ENCODE measurements at places on chromosomes 3 and 15.

- DNase-seq: no peak
These were observed 630 bp downstream of the KIF15 start for GRCh38 chr3:44762170-44762677.

GRCh38 chr3:73018298-73018697, 21.7 kb downstream of the PPP4R2 start:
- DNase-seq: no peak

DNA sequence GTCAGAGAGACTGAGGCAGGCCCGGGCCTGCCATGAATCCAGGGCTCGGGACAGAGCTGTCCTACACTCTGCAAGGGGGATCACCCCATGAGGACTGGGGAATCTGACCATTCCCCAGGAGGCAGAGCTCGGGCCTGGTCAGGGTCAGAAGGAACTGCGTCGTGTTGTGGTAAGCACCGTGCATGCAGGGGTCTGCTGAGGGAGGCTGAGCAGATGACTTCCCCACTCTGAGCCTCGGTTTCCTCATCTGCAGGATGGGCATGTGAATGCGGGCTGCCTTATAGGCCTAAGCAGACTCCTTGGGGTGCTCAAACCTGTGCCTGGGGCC, 61.6 kb upstream of the IQSEC1 start:
- DNase-seq: no peak

DNA sequence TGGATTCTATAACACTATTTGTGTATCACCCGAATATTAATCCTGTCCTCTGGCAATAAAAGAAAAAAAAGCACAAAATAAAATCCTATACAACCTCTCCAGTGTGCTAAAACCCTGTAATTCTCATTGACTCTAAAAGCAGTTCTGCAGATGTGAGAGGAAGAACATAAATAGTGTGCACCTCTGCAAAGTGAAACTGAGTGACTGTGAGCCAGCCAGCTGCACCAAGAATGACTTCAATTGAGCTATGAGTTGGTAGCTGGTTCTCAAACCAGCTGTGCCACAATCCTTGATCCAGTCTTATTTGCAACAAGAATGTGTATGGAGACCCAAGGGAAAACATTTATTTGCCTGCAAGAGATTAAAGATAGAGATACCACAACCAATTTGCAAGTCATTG, 31.2 kb upstream of the COL8A1 start:
- no peak for DNase-seq

GRCh38 chr3:62406945-62407344, 33.6 kb upstream of the FEZF2 start:
- DNase-seq: no peak

GRCh38 chr3:141854599-141854998, 21.8 kb upstream of the ATP1B3 start:
- no peak for DNase-seq

GRCh38 chr15:65054333-65055200, 9.4 kb downstream of the SLC51B start:
- peak; percentile 27 for DNase-seq

- DNase-seq: no peak
These were observed 482.3 kb upstream of the NECTIN3 start for GRCh38 chr3:110589341-110589740.

DNA sequence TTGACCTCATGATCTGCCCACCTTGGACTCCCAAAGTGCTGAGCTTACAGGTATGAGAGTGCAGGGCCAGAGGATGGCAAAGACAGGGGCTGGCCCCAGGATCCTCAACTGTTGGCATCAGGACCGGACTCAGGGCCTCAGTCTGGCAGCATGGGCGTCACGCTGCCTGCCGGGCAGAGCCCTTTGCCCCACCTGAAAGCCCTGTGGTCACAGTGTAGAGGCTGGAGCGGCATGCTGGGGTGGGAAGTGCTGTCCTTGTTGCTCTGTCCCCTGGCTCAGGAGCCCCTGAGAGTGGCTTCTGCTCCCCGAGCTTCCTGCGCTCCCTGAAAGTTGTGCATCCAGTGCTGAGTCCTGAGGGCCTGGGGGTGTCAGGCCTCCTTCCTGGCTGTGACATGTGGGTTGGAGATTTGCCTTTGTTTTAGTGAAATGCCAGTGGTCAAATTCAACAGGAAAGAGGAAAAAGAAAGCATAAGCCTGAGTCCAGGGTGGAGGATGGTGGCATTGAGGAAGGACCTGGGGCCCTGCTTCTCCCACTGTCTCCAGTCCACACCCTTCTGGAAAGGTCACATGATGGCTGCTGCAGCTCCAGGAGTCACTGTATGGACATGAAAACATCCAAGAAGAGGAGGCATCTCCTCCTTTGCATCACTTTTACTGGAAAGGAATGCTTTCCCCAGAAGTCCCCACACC, 147.2 kb downstream of the OR4M2 start:
- no peak for DNase-seq

- DNase-seq: no peak
These were observed 1.0 kb downstream of the CPNE9 start for GRCh38 chr3:9704347-9705322.

DNA sequence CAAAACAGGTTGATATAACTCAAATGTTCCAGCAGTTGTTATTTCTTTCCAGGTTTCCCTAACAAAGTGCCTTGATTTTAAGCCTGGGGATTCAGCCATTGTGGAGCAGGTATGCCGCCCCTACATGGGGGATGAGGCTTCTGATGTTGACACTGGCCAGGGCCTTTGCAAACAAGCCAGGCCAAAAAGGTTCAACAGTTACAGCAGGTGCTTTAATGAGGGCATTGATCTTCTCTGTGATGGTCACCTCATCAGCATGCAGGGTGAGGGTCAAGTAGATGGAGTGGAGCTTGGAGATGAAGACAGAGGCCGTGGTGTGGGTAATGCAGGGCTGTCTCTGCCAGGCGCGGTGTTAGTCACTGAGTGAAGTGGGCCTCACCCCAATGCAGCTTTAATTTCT, 22.6 kb upstream of the EHHADH start:
- DNase-seq: no peak

DNA sequence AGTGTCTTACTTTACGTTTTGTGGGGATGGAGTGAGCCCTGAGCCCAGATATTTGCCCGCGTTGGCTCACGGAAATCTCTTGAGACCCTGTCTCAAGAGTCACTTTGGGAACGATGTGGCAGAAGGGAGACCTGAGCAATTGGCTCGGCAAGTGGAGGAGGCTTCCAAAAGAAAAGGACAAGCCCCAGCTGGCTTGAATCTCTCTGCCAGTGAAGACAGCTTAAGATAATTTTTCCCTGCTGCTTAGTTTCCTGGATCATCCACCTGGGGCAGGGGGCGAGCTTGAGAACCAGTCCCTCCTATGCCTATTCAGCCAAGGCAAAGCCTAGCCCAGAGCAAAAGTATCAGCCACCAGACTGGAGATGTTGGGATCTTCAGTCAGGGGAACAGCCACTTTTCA, 708 bp downstream of the SEC22A start:
- DNase-seq: no peak

DNA sequence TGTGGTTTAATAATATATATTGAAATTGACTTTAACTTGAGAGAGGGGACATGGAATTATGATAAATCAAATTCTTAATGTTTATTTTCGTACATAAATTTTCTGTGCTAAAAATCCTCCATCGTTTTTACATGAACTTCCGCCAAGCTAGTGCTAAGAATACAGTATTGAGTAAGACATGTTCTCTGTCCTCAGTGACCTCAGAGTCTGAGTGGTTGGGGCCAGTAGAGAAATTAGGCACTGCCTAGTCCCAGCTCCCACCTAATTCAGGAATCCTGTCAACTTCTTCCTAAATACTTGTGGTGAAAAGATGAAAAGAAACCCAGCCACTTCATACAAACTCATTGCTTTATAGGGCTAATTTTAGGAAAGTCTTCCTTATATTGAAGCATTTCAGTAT, 110.3 kb downstream of the PPP2R3A start:
- DNase-seq: no peak

DNA sequence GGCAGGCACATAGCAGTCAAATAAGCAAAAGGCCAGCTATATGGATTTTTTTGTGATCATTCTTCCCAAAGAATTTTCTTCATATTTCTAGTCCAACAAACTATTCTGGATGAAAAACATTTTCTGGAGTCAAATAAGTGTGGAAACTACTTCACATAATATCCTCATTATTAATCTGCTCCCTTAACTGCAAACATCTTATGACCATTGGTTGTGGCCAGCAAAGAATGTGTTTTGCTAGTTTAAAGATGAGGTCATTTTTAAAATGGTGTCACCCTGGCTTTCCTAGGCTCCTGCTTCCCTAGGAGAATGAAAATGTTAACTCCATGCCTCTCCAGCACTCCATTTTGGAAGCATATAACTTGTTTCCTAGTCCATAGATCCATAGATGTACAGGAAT, 118.8 kb downstream of the SST start:
- no peak for DNase-seq

DNA sequence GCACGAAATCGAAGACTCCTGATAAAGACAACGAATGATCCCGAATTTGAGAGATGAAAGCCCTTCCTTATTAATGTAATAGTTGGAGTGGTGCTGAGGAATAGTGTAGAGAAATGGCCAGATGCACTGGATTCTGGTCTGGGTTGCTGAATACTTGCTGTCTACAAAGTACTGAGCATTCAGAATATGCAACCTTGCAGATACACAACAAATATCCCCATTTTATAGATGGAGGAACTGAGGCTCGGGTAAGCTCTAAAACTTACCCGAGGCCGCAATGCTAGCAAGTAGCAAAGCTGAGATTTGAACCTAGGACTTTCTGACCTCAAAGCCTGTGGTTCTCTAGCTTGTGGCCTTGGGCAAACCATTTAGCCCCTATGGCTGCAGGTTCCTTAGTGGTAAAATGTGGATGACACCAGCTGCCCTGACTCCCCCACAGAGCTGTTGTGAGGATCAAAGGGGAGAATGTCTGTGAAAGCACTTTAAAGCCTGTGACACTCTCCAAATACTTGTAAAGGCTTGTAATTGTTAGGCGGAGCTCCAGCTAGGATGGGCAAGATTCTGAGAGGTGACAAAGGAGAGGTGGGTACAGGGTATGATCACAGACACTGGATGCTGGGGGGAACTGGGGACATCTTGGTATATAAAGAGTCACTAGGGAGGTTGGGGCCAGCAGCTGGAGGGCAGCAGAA, 39.8 kb downstream of the FOXB1 start:
- DNase-seq: no peak

Measured in activated CD8-positive, alpha-beta memory T cell treated with anti-CD3 and anti-CD28 coated beads for 1 hour (primary cell).